ENCODE measurements at places on chromosomes 1 and 21.

DNA sequence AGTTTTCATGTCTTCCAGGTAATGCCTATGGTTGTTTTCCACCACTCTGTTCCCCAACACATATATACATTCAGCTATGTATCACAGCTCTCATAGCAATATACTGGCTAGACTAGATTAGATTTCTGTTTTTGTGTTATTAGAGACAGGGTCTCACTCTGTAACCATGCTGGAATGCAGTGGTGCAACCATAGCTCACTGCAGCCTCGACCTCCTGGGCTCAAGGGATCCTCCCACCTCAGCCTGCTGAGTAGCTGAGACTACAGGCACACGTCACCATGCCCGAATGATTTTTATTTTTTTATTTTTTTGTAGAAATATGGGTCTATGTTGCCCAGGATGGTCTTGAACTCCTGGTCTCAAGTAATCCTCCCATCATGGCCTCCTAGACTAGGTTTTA lies 37.7 kb downstream of the SYNJ1 start:
- DNase-seq = no peak

DNA sequence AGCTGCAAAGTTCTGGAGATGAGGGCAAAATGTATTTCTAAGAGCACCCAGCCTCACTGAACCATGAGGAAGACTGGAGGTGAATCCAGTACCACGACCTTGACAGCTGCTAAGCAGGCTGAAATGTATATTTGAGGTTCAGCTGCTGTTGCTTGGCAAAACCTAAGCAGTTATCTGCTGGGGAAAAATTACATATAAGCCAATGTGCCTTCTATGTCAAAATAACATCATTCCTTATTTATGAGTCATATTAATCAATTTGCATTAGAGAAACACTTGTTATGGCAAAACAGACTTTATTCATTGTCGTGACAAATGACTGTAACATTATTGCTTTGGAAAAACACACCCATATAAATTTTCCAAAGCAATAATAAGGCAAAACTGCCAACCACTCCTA lies 560.5 kb upstream of the NR5A2 start:
- no peak for DNase-seq

- no peak for DNase-seq
Measured at GRCh38 chr1:243667133-243667532, 182.9 kb downstream of the AKT3 start.

DNA sequence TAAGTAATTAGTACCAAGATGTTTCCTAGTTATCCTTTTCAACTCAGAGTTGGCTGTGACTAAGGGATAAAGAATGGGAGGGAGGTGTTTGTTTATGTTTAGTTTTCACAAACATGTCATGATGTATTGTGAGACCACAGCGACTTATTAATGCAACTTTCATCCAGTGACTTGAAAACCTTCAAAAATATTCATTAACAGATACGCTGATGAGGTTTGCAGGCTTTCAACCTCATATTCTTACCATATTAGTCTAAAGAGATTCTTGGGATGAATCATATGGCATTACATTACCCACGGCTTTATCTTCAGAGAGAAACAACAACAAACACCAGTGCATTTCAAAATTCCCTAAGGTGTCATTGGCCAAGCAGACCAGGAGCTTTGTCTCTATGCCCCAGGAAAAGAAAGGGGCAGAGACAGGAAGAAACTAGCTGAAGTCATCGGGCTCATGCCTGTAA lies 36.4 kb downstream of the PALMD start:
- no peak for DNase-seq

DNA sequence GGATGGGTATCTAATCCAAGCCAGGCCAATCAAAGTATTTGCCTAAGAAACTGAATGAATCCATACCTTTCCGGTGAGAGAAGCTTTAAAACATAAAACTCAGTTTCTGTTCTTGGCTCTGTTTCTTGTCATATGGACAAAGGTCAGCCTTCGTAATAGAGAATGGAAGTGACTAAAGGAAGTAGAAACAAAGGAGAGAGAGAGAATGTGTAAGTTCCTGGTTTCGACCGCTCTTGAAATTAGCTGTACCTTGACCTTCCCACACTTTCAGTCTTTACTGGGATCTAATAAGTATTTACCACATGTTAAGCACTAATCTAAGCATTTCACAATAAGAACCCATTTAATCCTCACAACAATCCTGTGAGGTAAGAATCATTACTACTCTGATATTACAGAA lies 19.6 kb upstream of the CLCA4 start:
- DNase-seq = no peak

DNA sequence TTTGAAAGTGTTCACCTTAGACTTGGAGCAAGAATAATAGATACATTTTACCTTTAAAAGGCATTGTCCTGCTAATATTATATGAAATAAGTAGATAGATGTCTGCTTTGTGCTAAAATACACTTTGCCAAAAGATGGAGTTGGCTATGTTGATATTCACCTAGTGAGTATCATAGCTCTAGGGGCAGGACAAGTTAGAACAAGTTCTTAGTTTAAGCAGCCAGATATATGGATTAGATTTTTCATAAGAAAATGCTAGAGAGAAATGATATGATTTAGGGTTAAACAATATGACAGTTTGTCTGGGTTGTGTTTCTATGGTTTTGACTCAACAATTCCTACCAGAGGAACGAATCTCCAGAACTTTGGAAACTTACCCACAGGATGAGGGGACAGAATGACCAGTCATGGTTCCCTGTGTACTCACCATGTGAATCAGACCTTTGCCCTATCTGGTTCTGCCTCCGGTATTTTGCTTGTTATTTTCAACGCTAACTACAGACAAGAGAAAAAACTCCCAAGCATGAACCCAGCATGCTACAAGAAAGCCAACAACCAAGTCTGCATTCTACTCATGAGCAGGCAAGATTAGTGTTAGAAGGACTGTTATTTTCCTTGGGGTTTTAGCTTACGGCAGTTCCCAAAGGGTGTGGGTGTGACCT lies 1.7 kb downstream of the F5 start:
- peak; percentile 70 for DNase-seq

DNA sequence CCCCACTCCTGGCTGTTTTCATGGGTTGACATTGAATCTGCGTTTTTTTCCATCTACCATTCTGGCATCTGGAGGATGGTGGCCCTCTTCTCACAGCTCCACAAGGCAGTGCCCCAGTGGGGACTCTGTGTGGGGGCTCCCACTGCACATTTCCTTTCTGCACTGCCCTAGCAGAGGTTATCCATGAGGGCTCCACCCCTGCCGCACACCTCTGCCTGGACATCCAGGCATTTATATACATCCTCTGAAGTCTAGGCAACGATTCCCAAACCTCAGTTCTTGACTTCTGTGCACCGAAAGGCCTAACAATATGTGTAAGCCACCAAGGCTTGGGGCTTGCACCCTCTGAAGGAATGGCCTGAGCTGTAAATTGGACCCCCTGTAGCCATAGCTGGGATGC lies 147.9 kb upstream of the FMN2 start:
- DNase-seq = no peak

DNA sequence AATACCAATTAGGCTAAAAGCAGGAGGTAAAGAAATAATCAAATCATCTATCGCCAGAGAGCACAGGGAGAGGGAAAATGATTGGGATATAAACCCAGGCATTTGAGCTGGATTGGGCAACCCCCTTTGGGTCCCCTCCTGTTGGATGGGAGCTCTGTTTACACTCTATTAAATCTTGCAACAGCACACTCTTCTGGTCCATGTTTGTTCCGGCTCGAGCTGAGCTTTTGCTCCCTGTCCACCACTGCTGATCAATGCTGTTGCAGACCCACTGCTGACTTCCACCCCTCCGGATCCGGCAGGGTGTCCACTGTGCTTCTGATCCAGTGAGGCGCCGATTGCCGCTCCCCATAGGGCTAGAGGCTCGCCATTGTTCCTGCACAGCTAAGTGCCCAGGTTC lies 493.8 kb downstream of the MATN1 start:
- no peak for DNase-seq

DNA sequence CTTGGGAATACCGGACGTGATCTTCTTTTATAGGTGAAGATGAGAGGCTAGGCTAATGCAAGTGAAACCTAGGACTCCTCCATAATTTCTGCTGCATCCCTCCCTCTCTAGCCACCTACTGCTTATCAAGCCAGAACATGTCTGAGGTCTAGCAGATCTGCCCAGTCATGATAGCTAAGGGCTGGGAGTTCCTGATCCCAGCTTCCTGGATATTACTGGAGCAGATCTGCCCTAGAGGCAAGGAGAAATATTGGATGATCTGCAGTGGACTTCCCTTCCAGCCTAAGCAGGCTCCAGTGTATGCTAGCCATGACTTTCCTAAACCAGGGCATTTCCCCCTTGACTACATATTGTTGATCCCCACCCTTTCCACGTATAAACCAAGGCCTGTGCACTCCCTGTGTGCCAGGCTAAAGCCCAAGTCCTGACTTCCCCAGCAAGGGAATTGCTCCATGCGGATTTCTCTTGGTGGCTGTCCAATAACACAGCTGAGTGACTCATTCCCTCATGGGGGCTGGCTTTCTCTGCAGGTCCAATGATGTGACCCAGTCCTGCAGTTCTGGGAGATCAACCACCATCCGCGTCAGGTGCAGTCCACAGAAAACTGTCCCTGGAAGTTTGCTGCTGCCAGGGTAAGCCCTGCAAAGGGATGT lies 15.5 kb upstream of the SARS1 start:
- no peak for DNase-seq

- no peak for DNase-seq
Measured at GRCh38 chr1:213457186-213457585, 406.1 kb downstream of the RPS6KC1 start.

DNA sequence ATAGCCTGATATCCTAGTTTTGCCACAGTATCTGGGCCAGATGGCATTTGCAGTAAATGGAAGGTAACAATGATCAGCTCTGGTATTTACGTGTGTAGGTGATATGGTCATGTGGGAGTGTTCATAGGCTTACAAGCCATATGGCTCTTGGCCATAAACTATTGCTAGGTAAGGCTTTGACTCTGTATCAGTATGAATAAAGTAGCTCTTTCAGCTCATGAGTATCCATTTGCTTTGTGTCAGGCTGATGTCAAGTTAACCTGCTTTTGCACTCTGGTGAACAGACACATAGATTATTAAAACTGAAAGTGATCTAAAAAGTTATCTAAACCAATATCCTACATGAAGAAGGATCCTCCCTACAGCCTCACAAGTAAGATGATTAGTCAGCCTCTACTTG lies 69.0 kb downstream of the DDR2 start:
- no peak for DNase-seq

GRCh38 chr1:68811806-68812205 lies 314.9 kb upstream of the DEPDC1 start:
- DNase-seq = no peak

GRCh38 chr1:55541296-55541695 lies 326.1 kb upstream of the USP24 start:
- no peak for DNase-seq

GRCh38 chr21:46100426-46100825 lies 2.5 kb downstream of the COL6A2 start:
- no peak for DNase-seq

DNA sequence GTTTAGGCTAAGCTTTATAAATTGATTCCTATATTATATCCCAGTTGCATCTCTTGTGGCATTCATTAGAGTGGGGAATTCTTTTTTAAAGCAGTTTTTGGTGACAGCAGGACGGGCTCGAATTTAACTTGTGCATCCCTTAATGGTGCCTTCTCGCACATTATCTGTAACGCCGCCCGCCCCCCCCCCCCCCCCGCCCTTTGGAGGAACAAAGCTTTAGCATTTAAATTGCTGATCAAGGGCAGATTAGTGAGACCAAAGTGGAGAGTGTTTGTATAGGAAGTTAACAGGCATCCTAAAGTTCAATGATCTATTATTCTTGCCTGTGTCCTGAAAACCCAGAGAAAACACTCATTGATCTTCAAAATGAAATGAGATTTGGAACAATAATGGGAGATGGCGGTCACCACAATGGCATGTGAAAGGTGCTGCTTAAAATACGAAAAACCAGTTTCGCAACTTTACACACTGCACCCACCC lies 2.2 kb downstream of the LMO4 start:
- DNase-seq = no peak

- no peak for DNase-seq
Measured at GRCh38 chr21:41418956-41419680, 6.9 kb upstream of the MX1 start.

DNA sequence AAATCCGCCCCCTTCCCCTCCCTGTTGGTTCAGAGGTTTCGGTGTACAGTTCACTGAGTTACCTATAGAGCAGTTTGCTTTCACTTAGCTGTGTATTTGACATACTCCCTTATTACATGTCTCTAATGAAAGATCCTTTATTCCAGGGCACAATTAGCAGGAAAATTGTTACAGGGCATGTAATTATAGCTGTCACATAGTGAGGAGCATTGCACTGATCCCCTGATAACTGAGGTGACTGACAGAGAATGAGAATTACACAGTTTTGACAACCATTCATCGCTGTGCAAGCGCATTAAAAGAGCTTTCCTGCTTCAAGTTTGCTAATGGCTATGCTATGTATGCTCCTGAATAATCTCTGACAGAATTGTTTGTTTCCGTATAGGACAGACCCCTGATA lies 26.9 kb downstream of the DAP3 start:
- no peak for DNase-seq

- peak; percentile 80 for DNase-seq
Measured at GRCh38 chr1:36161641-36162531, 5.9 kb downstream of the MAP7D1 start.

- no peak for DNase-seq
Measured at GRCh38 chr1:203443296-203443695, 32.3 kb upstream of the PRELP start.

DNA sequence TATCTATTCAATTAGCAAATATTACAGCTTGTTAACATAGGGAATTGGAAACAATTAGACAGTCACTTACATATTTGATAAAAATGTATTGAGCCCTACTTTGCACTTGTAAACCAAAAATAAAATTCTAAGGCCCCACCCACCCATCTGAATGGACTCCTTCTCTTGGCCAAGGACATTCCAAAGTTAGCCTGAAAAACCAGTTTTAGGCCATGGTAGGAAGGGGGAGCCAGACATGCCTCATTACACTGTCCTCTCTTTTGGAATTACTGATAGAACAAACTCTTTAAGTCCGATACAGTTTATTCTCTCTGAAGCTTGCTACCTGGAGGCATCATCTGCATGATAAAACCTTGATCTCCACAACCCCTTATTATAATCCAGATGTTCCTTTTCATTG lies 28.0 kb upstream of the TSPAN2 start:
- DNase-seq = no peak

DNA sequence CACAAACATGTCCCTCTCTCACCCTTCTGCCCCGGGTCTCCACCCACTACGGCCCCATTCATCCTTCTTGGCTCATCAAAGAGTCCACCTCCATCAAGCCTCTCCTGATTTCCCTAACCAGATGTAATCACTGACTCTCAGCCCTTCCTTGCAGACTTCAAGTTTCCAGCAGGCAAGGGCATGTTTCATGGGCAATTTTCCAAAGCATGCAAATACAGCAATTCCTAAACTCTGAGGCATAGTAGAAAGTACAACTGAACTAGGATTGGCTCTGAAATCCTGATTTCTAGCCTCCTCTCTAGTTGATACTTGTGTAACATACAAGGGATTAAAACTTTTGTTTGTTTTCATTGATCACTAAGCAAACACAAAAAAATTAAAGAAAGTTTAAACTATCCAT lies 109.1 kb upstream of the GADD45A start:
- no peak for DNase-seq

GRCh38 chr1:30287976-30288375 lies 435.4 kb downstream of the MATN1 start:
- no peak for DNase-seq

Data from CD14-positive monocyte (primary cell).